ENCODE measurements at places on chromosomes 1 and 21.
A peak's percentile ranks its signal among the peaks of the same experiment; 100 is the strongest.

DNA sequence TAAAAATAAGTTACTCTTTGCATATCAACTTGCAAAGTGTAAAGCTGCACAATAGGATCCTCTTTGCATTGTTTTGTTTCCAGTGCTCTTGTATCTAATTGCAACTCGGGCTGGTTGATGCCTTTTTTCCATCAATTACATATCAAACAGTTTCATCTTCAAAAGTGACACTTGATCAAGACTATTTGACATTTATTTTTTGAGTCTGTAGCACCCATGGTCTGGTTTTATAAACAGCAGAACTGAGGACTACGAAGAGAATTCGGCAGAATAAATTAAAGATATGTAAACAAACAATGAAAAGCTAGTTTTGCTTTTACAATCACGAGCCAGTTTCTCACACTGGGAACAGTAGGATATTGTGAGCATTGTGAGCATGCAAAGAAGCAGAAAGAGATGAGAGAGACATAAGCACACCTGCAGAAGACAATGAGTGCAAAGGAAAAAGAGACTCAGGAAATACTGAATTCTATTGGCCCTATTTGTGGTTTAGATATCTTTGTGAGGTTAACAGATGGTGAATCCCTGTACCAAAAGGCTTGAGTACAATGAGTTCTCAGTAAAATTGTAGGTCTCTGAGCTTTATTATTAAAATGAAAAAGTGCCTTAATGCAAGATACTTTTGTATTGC, 45.4 kb downstream of the RPL5 start:
- no peak for DNase-seq

DNA sequence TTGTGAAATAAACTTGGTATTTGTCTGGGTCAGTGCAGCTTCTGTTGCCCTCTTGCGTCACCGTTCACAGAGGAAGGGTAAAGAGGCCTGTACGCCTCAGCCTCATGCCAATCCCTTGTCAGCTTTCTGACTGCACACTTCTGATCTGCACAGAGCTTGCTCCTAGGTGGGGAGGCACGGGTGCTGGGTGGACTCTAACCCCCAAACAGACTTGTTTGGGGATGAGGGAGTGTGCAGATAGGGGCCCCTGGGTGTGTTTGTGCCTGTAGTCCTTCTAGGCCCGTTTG, 803 bp upstream of the B4GALT2 start:
- DNase-seq, result no peak

DNA sequence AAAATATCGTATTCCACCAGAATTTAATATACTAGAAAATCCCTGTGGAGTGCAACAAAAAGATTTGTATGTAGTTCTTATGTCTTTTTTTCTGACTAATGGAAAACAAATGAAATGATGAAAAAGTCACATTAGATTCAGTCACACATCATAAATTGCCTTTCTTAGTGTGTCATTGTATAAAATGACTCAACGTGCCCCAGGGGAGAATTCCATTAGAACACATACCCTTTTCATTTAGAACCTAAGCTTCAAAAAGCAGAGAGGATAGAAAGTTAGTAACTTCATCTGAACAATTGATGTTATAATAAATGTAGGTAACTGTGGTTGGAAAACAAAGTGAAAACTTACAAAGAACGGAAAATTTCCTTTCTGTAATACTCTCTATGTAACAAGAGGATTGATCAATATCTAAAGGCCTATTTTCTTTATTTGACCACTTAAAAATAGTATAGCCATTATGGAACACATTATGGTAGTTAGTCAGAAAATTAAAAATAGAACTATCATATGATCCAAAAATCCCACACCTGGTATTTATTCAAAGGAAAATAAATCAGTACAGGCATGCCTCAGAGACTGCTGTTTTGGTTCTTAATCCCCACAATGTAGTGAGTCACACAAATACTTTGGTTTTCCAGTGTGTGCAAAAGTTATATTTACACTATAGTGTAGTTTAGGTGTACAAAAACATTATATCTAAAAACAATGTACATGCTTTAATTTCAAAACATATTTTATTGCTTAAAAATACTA, 1016.1 kb downstream of the KCNT2 start:
- DNase-seq, result no peak

DNA sequence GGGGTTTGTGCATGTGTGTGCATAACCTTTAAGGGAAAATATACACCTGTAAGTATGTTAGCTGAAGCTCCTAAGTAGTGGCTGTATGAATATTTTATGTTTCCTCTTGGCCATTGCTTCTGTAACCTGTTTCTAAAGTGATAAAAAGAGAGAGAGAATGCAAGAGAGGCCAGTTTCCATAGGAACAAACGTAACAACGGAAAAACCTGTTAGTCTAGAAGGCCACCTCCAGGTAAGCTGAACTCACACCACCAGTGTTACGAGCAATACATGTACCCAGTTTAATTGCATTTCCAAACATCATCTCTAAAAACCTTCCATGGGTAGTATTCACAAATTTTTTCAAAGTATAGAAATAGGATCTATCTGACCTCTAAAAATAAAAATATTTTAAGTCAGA, 63.1 kb downstream of the PLPPR4 start:
- DNase-seq, result no peak

GRCh38 chr1:201163707-201164106, 9.4 kb upstream of the TMEM9 start:
- DNase-seq, result no peak

- DNase-seq, result peak; percentile 32
Observed at GRCh38 chr1:47478090-47478489, 40.2 kb downstream of the FOXD2 start.

- DNase-seq, result no peak
Observed at GRCh38 chr1:229004066-229004833, 266.7 kb upstream of the RAB4A start.

GRCh38 chr21:16587141-16587581, 857.4 kb downstream of the USP25 start:
- peak; percentile 40 for DNase-seq

GRCh38 chr21:32094804-32095203, 184.0 kb downstream of the MIS18A start:
- no peak for DNase-seq

- no peak for DNase-seq
Observed at GRCh38 chr1:46617833-46618232, 1.2 kb upstream of the MOB3C start.

DNA sequence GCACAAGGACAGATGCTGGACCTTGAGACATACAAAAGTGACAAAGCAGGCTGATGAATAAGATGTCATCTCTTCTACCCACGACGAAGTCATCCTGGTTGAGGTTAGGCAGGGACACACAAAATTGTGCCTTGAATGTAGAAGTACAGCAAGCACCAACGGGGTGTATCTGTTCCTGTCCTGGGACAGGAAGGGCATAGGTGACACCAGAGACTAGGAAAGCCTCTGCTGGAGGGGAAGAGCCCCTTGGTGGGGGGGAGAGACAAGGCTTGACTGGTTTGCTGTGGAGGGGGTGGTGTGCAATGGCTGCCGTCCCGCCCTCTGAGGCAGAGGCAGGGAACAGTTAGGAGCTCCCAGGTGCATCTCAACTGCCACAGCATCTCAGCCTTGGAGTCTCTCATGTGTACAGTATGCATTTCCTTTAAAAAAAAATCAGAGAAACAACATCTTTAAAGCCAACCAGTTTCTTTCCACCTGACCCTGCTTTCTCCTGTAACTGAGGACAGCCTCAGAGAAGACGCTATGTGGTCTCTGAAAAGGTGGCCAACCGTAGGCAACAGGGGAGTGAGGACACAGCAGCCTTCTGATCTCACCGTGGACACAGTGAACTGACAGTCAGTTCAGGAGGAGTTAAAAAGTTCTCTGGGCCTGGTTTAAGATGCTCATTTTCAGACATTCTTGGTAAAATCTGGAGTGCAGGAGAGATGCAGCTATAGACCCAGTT, 17.7 kb upstream of the GFI1 start:
- no peak for DNase-seq

DNA sequence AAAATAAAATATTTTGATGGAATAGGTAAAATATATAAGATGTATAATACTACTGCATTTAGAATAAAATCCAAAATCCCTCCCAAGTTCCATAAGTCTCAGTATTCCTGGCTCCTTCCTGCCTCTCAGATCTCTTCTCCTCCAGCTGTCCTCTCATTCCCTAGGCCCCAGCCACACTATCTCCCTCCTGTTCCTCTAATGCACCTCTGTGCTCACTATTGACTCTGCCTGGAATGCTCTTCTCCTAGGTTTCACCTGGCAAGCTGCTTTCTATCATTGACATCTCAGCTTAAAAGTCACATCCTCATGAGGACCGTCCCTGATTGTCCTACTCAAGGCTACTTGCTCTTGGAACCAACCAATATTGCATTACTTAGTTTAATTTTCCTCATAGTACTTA, 7.2 kb downstream of the NME7 start:
- no peak for DNase-seq

GRCh38 chr1:60958001-60958400, 124.4 kb upstream of the NFIA start:
- no peak for DNase-seq

DNA sequence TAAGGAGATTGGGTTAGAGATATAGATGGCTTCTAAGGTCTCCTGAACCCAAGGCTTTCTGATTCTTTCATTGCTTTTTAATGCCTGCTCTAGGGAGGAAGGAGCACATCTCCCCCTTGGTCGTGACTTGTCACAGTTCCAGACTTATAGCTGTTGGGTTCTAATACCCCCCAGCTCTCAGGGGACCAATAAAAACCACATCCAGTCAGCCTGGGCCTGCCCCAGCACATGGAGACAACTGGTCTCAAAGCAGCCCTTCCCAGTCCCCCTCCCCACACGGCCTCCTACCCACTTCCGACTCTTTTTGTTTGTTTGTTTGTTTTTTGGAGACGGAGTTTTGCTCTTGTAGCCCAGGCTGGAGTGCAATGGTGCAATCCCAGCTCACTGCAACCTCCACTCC, 23.3 kb downstream of the QSOX1 start:
- no peak for DNase-seq

- DNase-seq, result no peak
Observed at GRCh38 chr1:32448773-32449456, 16.0 kb upstream of the ZBTB8B start.

DNA sequence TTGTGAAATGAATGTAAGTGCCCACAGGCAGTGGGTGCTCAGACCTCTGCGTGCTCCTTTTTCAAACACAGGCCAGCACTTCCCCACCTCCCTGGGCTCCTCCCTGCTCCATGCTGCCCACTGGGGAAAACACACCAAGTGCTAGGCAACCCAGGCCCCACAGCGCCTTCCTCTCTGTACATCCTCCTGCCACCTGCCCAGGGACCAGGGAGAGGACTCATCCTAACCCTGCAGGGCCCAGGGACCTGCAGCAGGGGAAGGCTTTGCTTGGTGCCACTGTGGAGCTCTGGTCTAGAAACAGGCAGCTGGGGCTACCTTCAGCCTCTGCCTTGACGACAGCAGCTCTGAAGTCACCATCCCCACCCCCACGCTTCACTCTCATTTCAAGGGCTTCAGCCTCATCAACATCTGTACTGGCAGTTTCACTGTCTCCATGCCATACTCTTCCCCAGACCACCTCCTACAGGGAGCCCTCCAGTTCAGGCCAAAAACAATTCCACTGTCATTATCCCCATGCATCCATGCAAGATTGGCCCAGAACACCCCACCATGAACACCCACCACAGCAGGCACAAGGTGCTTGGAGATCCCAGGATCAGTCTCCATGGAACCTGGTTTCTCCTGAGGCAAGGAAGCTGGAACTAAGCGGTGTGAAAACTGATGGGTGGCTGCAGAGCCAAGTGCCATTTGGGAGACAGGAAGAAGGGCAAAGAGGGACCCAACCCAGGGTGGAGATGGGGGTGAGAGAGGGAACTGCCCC, 1.1 kb downstream of the IGSF8 start:
- DNase-seq, result no peak

- DNase-seq, result no peak
Observed at GRCh38 chr21:21929789-21930188, 931.6 kb downstream of the NCAM2 start.

- no peak for DNase-seq
Observed at GRCh38 chr1:21935393-21935804, 1.7 kb downstream of the HSPG2 start.

GRCh38 chr1:151920149-151920548, 10.8 kb upstream of the THEM4 start:
- DNase-seq, result no peak

DNA sequence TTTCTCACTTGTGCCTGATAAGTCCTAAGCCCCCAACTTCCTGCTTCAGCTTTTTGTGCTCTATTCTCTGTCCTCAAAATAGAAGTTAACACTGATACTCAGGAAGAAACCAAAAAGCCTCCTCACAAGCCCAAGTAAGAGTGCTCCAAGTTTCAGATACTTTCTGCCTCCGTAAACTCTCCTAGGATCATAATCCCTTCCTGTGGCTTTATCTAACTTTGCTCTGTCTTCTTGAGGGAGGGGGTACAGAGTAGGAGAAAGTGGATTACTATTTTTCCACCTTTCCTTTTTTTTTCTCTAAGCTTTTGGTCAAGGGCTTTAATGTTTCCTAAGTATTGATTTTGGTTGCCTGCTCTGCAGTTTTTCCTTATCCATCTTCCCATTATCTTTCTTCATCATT, 54.6 kb downstream of the DPH5 start:
- no peak for DNase-seq

- no peak for DNase-seq
Observed at GRCh38 chr1:228144193-228144992, 4.3 kb downstream of the GUK1 start.

DNA sequence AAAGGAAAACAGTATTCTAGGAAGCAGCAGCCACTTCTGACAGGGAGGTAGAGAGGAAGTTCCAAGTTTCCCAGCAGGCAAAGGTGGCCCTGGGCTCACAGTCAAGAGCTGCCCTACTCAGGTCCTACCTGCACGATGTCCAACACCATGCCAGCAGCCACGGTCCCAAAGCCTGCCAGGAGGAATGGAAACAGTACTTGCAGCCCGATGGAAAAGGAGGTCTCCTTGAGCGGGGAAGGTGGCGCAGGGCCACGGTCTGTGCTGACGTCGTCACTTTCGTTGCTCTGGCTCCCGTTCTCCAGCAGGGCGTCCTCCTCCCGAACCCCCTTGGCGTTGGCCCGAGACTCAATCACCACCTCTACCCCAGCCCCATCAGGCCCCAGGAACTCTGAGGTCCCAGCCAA, 3.1 kb downstream of the SLC41A1 start:
- no peak for DNase-seq

DNA sequence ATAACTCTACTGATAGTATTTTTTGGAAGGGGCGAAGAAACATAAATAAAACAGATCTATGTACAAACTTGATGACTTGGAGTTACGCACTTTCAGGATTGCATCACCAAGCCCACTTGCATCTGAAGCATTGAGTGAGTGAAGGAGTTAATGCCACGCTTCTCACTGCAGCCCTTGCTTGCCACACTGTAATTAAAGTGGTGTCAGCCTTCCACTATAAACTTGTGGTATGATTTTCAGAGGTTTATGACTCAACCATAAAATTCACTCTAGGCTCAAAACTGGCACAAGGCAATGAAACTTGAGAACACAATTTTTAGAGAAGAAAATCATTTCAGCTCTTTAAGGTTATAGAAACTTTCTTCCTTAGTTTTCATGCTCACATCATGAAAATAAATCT, 93.9 kb upstream of the PRMT6 start:
- DNase-seq, result no peak

DNA sequence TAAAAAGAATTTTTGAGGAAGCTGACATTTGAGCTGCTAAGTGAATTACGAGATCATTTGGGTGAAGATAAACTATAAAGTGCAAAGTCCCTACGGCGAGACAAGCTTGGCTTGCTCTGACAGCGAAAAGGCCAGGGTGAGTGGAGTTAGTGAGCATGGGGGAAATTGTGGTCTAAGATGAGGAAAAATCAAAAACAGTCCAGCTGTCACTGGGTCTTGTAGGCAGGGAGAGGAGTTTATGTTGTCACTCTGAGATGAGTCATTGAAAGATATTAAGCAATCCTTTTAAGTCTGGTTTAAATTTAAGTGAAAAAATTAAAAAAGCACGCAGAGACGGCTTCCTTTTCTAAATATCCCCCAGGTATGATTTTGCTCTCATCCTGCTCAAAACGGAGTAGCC, 601.9 kb downstream of the MRPL39 start:
- DNase-seq, result no peak
